ENCODE measurements at places on chromosomes 1 and 21.
A peak's percentile ranks its signal among the peaks of the same experiment; 100 is the strongest.

DNA sequence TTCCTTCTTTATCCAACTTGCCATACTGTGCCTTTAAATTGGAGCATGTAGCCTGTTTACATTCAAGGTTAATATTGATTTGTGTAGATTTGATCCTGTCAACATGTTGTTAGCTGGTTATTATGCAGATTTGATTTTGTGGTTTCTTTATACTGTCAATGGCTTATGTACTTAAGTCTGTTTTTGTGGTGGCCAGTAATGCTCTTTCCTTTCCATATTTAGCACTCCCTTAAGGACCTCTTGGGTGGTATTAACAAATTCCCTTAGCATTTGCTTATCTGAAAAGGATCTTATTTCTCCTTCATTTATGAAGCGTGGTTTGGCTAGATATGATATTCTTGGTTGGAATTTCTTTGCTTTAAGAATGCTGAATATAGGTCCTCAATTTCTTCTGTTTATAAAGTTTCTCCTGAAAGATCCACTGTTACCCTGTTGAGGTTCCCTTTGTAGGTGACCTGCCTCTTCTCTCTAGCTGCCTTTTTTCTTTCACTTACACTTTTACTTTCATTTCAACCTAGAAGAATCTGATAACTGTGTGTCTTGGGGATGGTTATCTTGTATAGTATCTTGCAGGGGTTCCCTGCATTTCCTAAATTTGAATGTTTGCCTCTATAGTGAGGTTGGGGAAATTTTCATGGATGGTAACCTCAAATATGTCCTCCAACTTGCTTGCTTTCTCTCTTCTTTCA is 86.9 kb upstream of the NEGR1 start:
- DNase-seq, result no peak

- no peak for DNase-seq
Observed at GRCh38 chr1:210900079-210900478, 233.9 kb downstream of the KCNH1 start.

- DNase-seq, result no peak
Observed at GRCh38 chr1:46248122-46248920, 758 bp downstream of the RAD54L start.

- DNase-seq, result no peak
Observed at GRCh38 chr1:171191992-171192391, 6.9 kb downstream of the FMO2 start.

GRCh38 chr1:106621853-106622252 is 434.6 kb upstream of the PRMT6 start:
- peak; percentile 10 for DNase-seq

DNA sequence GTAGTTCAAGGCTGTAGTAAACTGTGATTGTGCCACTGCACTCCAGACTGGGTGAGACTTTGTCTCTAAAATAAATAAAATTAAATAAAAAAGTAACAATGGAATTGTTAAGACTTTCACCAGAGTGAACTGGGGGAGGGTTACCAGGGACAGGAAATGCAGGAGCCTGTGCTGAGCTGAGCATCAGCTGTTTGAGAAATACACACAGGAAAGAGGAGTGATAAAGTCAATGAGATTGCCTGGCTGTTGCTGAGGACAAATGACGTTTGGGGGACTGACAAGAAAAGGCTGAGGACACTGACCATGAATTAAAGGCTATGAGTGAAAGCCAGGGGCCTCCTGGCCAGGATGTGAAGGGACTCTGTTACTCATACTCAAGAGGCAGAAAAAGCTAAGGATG is 226.3 kb downstream of the SETD4 start:
- DNase-seq, result no peak
